ENCODE measurements at places on chromosomes 4 and X.
A peak's percentile ranks its signal among the peaks of the same experiment; 100 is the strongest.

- no peak for DNase-seq
These were observed 38.9 kb upstream of the TLL1 start for GRCh38 chr4:165834116-165834515.

- DNase-seq = peak; percentile 69
These were observed 59.3 kb upstream of the SOD3 start for GRCh38 chr4:24736066-24736465.

DNA sequence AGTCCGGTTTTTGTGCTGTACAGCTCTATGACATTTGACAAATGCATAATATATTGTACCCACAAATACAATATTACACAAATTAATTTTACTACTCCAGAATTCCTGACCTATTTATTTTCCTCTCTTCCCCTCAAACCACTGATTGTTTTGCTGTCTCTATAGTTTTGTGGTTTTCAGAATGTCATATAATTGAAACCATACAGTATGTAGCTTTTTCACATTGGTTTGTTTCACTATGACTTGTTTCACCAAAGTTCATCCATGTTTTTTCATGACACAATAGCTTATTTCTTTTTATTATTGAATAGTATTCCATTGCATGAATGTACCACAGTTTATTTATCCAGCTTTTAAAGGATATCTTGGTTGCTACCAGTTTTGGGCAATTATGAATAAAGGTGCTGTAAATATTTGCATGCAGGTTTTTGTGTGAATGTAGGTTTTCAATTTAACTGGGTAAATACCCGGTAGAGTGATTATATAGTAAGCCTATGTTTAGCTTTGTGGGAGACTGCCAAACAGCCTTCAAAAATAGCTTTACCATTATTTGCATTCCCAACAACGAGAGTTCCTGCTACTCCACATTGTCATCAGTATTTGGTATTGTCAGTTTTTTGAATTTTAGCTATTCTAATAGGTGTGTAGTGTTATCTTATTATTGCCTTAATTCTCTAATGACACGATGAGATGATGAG, 25.9 kb downstream of the RNF175 start:
- no peak for DNase-seq

GRCh38 chrX:112865464-112866025, 24.9 kb upstream of the AMOT start:
- no peak for DNase-seq

DNA sequence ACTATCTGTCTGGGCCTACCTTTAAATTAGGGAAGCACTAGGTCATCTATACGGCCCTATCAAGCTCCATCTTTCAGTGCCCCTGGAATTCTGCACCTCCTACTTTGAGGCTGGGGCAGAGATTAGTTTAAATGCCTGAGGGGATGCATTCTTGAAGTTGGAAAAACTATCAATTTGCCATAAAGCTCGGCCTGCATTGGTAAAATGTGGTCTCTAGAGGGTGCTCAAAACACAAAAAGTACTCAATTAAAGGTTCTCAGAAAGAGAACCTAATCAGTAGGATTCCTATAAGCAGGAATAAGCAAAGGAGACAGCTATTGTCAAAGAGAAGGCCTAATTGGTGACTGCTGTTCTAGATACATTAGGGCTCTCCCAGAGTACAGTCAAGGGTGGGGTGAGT, 111.7 kb downstream of the AMER1 start:
- DNase-seq = peak; percentile 67

DNA sequence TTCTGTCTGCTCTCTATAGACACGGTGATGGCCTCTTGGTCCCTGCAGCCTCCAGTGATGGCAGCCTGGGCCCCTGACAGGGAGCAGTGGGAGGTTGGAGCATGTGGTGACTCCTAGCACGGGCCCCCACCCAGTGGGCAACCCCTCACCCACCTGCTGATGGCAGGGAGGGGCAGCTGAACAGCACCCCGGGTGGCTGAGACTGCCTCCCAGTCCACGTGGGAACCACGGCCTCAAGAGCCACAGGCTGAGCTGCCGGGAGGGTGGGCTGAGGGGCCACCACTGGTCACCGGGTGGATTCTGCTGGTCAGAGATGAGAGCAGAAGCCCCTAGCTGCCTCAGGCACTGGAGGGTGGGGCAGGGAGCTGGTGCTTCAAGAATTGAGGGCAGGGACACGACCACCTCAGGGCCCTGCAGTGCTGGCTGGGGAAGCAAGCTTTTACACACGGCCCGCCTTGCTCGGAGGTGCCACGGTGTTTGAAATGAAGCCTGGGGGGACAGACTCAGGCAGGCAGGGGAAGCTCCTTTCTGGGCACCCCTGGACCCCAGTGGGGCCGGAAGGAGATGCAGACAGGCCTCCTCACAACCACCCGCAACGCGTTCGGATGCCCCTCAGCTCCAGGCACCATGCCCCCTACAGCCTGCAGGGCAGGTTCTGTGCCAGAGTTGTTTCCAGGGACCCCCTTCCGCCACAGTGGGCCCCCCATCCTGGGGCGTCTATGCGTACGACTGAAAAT, 6.3 kb upstream of the HAUS3 start:
- no peak for DNase-seq

GRCh38 chr4:158238575-158238974, 28.3 kb downstream of the TMEM144 start:
- no peak for DNase-seq

DNA sequence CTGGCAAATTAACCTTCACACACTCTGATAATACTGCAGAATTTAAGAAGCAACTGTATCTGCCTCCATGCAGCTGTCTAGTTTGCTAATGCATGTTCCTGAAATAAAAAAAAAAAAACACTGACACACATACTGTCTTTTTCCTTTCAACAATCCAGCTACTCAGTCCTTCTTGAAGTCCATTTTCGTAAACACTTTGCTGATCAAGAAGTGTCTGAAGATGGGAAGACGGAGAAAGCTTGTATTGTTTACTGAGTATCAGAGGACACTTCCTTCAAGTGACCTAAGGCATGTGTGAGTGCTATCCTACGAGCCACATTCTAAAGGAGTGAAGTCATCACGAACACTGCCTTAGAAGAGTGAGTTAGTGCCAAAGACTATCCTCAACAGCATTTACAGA, 82.6 kb downstream of the LUZP4 start:
- DNase-seq = peak; percentile 46

DNA sequence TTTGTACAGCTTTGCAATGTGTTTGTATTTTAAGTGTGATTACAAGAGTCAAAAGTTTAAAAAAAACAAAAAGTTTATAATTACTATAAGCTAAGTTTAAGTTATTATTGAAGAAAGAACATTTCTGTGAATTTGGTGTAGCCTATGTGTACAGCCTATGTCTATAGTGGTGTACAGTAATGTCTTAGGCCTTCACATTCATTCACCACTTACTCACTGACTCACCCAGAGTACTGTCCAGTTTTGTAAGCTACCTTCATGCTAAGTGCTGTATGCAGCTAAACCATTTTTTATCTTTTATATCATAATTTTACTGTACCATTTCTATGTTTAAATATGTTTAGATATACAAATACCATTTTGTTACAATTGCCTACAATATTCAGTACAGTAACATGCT, 182.3 kb downstream of the RPA4 start:
- no peak for DNase-seq

GRCh38 chr4:56139241-56139827, 190.6 kb downstream of the CEP135 start:
- DNase-seq = no peak

DNA sequence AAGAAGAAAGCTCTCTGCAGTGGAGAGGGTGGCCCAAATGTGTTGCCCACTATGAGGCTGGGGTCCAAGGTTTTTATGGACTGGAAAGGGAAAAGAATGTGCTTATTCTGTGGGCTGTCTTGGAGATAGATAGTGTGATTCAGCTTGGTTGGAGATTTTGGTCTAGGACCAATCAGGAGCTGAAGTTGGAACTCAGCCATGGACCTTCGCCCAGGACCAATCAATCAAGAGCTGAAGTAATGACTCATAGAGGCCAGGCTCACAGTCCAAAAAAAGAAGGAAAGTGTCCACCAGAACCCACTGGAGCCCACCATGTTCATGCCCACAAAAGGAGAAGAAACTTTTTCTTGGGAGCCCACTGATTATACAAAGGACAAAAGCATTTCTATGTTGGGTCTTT, 369.5 kb downstream of the UBE2NL start:
- DNase-seq = no peak

GRCh38 chrX:48076343-48076742, 4.9 kb upstream of the ZNF630 start:
- DNase-seq = no peak

DNA sequence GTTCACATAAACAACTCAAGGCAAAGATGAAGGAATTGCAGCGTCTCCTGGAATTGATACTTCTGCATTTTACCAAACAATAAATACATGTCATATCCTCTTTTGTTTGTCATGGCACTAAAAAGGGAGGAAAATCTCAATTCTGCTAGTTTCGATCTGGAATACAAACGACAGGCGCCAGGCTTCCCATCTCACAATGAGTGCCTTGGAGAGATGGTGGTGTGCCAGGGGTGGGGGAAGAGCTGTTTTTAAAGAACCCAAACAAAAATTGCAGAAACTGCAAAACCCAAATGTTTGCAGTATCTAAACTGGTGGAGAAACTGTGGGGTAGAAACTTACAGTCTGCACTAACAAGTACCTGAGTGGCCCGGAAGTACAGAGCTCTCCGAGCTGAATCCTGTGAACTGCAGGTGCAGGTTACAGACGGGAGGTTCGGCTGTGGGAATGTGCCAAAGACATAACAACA, 53.0 kb upstream of the KLF3 start:
- DNase-seq = no peak

GRCh38 chr4:153808175-153808574, 19.3 kb upstream of the SFRP2 start:
- DNase-seq = no peak

DNA sequence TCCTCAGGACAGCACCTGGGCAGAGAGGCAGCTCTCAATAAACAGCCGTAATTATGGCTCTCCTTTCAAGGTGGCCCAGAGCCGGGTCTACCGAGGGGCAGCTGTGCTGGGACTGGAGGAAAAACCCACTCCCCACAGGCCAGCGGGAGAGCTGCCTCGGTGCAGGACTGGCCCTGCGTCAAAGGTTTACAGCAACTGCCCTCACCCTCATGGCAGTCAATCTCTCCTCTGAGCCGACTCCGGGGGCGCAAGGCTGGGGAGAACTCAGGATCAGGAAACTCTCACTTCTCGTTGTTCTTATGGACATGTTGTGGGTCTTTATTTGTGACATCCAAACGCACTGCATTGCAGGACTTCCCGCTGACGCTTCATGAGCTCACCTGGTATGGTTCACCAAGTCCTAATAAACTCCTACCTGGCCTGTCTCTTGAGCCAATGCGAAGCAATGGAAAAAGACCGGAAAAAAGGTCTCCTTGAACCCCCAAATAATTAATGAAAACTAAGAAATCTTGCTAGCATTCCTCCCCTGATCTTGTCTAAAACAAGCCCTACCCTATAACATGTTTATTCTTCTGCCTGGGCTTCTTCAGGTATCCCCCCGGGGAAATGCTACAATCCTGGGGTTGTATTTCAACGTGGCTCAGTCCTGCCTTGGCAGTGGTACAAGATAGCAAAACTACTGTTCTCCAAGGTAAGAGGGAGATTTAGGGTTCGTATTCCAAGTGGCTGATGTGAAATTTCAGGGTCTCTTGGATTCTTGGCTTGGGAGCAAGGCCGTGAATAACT, 50.1 kb upstream of the CDKN2AIP start:
- DNase-seq = no peak

Measured in GM23338 (cell line).